ENCODE measurements at places on chromosomes 5 and 9. TPM values are rescaled to one million over a fixed set of nuclear protein-coding genes. Genes with fewer than 3 reads are reported as not detected.

The FRMPD1 gene
- 0.49 TPM for total RNA-seq

The GRIN1 gene
- total RNA-seq = 41.8 TPM

The PCDH12 gene
- 3.4 TPM for total RNA-seq

The DEPDC1B gene
- 9.3 TPM for total RNA-seq

The WNT8A gene
- under 0.01 TPM for total RNA-seq

The DIAPH1 gene
- 25.8 TPM for total RNA-seq

The FOXD4 gene
- total RNA-seq = 0.74 TPM

The TAS2R1 gene
- total RNA-seq = not detected

The ZNG1E gene
- total RNA-seq = 28.8 TPM

The GPX8 gene
- 2.7 TPM for total RNA-seq

The CBY3 gene
- not detected for total RNA-seq

The BTNL8 gene
- under 0.01 TPM for total RNA-seq

The DBH gene
- total RNA-seq = not detected

The MACROH2A1 gene
- 105 TPM for total RNA-seq

The PTAR1 gene
- total RNA-seq = 42.0 TPM

The PCDHB5 gene
- total RNA-seq = 7.6 TPM

The SLC36A2 gene
- not detected for total RNA-seq

The REXO4 gene
- total RNA-seq = 13.5 TPM

The MSMP gene
- total RNA-seq = not detected

The COL23A1 gene
- total RNA-seq = 0.49 TPM

The MEF2C gene
- 951 TPM for total RNA-seq

The RORB gene
- total RNA-seq = 49.9 TPM

The KCNT1 gene
- total RNA-seq = 3.9 TPM

The TRIM52 gene
- 9.8 TPM for total RNA-seq

The C9 gene
- not detected for total RNA-seq

The NEUROG1 gene
- total RNA-seq = 0.49 TPM

The ZFP37 gene
- 21.9 TPM for total RNA-seq

The PHF24 gene
- 25.6 TPM for total RNA-seq

The GHR gene
- 1.7 TPM for total RNA-seq

The UBE2QL1 gene
- 41.6 TPM for total RNA-seq

The SLC6A19 gene
- under 0.01 TPM for total RNA-seq

The RANBP17 gene
- 72.0 TPM for total RNA-seq

The CRB2 gene
- total RNA-seq = 5.4 TPM

The C9orf153 gene
- 0.25 TPM for total RNA-seq

The MPDZ gene
- total RNA-seq = 42.3 TPM

The SPATA9 gene
- 0.98 TPM for total RNA-seq

The SAXO1 gene
- under 0.01 TPM for total RNA-seq

The KIF4B gene
- total RNA-seq = 0.25 TPM

The SPAG8 gene
- 2.0 TPM for total RNA-seq

The ARSI gene
- total RNA-seq = 0.25 TPM

The TNFSF15 gene
- under 0.01 TPM for total RNA-seq

The AIF1L gene
- total RNA-seq = 14.0 TPM

The ABCA1 gene
- total RNA-seq = 23.6 TPM

The NR2F1-AS1 gene
- 50.4 TPM for total RNA-seq

The TAF11L5 gene
- total RNA-seq = not detected

The SPINK5 gene
- total RNA-seq = 0.25 TPM

The CCNJL gene
- total RNA-seq = 2.2 TPM

The SCGB3A2 gene
- total RNA-seq = not detected

The PTGS1 gene
- 0.49 TPM for total RNA-seq

The RIOK2 gene
- 24.8 TPM for total RNA-seq

The AJM1 gene
- total RNA-seq = 2.5 TPM

The GFPT2 gene
- total RNA-seq = 8.9 TPM

The EGR1 gene
- total RNA-seq = 3.2 TPM
